ENCODE measurements at places on chromosomes 11 and 22. TPM values are rescaled to one million over a fixed set of nuclear protein-coding genes. Genes with fewer than 3 reads are reported as not detected.

- DNase-seq: no peak
Measured at GRCh38 chr11:130782361-130783222, 133.7 kb downstream of the SNX19 start.

DNA sequence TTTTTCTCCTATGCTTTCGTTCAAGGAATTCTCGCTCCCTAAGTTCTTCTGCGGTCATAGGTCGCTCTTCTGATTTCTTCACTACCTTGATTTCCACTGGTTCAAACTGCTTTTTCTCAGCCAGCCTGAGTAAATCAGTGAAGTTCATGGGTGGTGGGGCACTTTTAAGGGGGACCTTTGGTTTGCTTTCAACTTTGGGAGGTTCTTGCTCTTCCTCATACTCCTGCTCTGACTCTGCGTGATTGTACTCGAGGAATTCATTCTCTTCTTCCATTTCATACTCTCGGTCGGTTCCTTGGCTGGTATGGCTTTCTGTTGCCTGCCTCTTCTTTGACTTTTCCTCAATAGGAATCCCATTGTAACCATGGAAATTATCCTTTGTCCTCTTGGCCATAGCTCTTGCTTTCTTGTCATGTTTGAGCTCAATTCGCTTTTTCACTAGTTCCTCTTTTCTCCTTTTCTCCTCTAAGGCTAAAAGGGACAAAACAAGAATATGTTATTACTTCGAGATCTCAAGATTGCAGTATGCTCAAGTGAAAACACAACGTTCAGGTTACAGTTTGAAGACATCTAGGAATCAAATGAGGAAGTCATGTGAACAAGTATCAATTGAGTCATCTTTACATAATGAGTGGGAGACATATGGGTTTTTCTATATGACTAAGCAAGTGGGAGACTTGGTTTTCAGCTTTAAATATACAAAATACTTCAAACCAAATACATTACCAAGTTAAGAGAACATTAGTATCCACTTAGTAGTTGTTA is 16.2 kb downstream of the MISFA start:
- no peak for DNase-seq

DNA sequence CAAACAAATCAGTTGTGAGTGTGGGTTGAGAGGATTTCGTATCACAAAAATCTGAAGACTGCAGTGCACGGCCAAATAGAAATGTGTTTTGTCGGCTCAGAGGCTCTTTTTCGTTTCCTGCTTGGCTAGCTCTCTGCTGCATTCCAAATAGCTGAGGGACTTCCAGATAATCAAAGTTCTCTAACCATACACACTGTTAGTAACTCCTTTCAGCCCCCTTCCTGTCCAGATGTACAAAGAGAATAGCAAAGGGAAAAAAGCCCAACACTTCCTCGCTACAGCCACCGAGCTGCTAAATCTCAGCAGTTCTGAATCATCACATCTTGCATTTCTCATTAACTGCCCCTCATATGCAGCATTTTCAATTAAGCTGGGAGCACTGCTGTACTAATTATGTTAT is 203.1 kb downstream of the TENM4 start:
- DNase-seq: peak; percentile 51

- DNase-seq: no peak
Measured at GRCh38 chr11:130159657-130160497, at the start of gene ST14. ST14 (plus strand) TSS chr11:130159782; CDS start chr11:130159980, 198 bp downstream.

- DNase-seq: no peak
Measured at GRCh38 chr11:115806056-115806455, 301.8 kb upstream of the CADM1 start.

- DNase-seq: no peak
Measured at GRCh38 chr11:19232910-19233503, 7.7 kb downstream of the E2F8 start.

- no peak for DNase-seq
Measured at GRCh38 chr11:102064316-102064715, 17.1 kb downstream of the CFAP300 start.

Gene CARNS1
- 0.71 TPM for total RNA-seq

Gene APOL1
- 89.4 TPM for total RNA-seq

Measured in left lung (tissue), 14 donors.